Cortex of kidney (tissue), 1 donor: ENCODE measurements at places on chromosomes 12 and 14.

DNA sequence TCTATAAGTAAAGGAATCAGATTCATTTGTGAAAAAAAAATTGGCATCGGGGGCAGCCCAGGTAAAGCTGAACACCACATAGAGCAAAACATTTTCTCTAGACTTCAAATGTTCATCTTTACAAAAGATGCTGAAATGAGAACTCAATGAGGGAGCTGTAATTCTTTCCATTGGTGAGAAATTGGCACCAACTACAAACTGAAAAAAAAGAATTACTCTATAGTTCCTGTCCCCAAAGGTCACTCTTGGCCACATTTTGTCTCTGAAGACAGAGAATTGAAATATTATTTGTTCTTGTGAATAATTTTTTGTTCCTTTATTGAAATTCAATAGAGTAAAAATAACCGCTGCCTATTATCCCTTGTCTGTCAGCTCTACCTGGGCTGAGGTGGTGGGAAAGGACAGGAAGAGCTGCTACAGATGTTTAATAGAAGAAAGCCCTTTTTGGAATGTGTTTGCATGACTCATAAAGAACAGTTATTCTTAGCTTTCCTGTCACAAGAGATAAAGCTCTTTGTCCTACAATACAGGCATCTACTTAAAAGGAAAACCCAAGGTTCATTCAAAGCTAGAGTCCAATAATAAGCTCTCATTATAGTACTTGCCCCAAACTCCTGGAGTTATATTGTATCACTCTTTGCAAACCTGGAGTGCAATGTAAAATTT lies 380.1 kb upstream of the KITLG start:
- no peak for DNase-seq

GRCh38 chr12:28882444-28882843 lies 266.6 kb upstream of the FAR2 start:
- no peak for DNase-seq

DNA sequence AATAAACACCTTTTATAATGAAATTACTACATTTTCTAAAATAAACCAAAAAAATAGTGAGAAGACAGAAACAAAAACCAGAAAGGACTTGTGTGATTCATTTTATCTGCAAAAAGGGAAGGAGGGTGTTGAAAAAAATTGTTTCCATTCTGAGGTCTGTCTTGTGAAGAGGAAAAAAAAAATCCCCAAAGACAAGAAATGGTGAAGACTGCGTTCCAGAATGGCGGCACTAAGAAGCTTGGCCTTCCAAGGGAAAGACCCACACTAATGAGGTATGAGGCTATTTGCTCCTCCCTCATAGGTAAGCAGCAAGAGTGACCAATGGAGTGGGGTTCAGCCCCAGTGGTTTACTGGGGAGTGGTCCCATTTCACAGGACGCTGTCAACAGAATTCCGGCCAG lies 35.0 kb downstream of the GNPTAB start:
- no peak for DNase-seq

- no peak for DNase-seq
Observed at GRCh38 chr12:97924122-97924521, 461.5 kb downstream of the RMST start.

DNA sequence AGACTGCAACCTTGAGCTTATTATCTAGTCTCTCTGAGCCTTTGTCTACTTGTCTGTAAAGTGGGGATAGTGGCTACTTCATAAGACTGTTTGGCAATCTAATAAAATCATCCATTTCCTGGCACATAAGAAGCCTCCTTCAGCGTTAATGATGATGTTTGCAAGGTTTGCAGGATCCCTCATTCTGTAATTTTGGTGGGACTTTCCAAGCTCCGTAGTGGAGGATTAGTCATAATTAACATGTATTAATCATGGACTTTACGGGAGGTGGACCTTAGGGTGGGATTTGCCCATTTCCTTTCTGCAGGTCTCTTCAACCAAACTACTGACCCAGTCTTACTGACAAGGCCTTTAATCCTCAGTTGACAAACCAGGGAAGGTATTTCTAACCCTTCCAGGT lies 66.2 kb downstream of the NTF3 start:
- no peak for DNase-seq

GRCh38 chr12:28164644-28165275 lies 25.5 kb upstream of the CCDC91 start:
- no peak for DNase-seq

GRCh38 chr12:92879698-92880322 lies 49.3 kb downstream of the EEA1 start:
- no peak for DNase-seq

- no peak for DNase-seq
Observed at GRCh38 chr12:115815924-115816323, 461.6 kb downstream of the MED13L start.

- DNase-seq = no peak
Observed at GRCh38 chr12:1056390-1056789, 65.4 kb downstream of the ERC1 start.

GRCh38 chr12:103799857-103800771 lies 40.9 kb downstream of the NT5DC3 start:
- DNase-seq = no peak

DNA sequence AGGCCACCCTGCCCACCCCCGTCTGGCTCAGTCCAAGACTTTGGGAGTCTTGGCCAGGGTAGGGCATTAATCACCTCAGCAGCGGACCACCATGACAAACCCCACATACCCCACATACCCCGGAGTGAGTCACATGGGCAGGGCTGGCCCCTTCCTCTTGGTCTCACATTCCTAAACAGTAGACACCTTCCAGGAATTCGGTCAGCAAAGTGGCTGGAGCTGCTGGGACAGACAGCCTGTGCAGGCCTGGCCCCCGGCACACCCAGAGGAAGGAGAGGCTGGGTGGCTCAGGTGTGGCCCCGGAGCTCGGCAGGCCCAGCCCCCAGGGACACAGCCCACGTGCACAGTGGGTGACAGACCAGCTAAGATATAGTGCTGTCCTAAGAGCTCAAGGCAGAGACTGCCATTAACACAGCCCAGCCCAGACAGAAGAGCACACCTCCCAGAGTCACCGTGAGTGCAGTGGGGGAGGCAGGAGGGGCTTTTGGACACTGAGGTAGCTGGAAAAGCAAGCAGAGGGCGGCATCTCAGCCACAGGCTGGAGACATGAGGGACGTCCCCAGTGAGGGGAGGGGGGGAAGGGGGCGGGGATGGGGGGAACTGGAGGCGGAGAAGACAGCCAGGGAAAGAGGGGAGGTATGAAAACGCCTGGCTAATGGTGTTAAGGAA lies 24.0 kb downstream of the CCDC85C start:
- no peak for DNase-seq

GRCh38 chr12:7439579-7440505 lies 4.1 kb downstream of the CD163L1 start:
- no peak for DNase-seq

DNA sequence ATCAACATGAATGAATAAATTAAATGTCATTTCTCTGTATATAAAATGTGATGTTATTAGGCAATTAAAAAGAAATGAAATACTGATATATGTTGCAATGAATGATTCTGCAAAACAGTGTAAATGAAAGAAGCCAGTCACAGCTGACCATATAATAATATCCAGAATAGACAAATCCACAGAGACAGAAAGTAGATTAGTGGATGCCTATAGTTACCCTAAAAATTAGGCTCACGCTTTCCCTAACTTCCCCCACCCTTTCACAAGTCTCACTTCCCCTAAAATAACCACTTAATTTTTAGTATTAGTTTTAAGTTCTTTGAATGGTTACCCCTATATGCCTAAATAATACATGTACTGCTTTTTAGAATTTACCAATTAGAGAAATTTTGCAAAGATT lies 348.9 kb upstream of the FAR2 start:
- no peak for DNase-seq

DNA sequence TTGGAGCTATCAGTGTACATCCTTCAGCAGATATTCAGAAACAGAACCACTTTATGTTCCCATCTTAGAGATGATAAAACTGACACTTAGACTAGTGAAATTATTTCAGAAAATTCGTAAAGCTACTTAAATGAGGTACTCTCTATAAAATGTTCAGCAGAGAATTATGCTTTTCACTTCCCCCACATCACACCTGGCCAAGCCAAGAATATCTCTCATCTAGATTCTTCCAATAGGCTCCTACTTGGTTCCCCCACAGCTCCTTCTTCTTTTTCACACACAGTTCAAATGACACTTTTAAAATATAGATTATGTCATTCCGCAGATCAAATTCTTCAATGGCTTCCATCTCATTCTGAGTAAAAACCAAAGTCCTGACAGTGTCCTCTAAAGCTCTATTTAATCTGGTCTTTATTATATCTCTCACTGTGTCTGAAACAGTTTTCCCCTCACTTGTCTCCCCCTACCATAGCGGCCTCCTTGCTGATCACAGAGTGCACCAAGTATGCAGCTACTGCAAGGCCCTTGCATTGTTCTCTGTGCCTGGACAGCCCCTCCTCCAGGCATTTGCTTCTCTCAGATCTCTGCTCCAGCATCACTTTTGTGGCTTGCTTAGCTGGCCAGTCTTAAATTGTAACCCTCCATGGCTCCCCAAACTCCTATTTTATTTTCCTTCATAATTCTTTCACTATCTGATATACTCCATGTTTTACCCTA lies 736.8 kb upstream of the USP15 start:
- no peak for DNase-seq

DNA sequence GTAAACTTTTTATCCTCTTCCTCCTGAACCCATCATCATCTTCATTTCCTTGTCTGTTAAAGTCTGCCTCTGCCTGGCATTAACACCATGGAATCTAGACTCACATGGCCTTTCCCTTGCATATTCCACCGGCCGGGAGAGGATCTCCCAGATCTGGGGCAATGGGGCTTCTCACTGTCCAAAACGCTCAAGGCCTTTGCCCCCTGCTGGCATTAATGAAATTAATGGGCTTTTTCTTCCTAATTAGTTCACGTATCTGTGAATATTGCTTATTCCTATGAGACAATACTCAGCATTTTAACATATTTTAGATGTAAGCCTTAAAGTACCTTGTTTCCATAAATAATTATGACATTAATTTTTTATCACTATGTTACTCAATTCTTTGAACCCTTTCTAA lies 42.9 kb upstream of the CAPRIN2 start:
- no peak for DNase-seq

DNA sequence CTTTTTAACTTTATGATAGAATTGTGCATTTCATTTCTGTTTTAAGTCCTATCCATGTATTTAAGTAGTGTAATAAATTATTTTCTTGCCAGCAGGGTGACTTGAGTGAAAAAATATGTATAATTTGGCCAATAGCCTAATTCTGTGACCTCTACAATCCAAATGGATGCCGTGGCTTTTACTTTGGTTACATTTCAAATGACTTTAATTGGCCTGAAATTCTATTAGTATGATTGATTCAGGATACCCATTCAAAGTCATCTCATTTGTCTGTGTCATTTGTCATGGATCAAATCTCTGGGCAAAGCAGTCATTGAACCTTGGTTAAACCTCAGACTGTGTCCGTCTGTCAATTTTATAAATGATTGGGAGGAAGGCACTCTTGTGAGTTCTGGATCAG lies 29.6 kb downstream of the CRADD start:
- DNase-seq = no peak

- DNase-seq = no peak
Observed at GRCh38 chr14:65620195-65620594, 207.7 kb downstream of the FUT8 start.

DNA sequence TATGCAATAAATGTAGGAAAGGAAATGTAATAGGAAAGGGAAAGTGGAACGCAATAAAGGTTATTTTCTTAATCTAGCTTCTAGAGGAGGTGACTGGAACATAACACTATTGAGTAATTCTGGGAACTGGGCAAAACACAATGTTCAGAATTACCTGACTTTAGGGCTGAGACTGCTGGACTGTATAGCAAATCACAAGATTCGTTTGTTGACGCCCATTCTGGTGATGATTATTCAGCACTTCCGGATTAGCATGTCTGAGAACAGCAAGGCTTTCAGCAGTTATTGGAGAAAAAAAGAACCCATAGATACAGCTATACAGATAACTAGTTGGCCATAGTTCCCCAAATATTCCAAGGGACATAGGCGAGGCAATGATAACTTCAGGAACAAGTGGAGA lies 2.3 kb upstream of the KLRD1 start:
- DNase-seq = no peak

GRCh38 chr12:51538599-51538998 lies 52.4 kb upstream of the SCN8A start:
- DNase-seq = no peak

DNA sequence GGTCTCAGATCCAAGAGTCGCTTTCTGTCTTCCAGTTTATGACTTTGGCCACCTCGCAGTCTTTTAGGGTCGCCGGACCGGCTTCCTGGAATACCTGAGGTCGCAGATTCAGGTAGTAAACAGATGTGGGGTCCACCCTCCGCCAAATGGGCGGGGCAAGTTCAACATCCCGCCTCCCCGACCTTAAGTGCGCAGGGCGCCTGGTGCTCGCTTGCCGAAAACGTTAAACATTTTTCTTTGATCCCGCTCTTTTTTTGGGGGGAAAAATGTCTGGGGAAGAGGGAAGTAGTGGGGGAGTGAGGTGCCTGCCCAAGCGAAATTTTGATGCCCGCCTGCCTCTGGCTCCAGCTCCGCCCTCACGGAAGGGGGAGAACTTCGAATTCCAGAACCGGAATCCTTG lies 73.9 kb upstream of the TBX5 start:
- DNase-seq = no peak

GRCh38 chr12:104668274-104668718 lies 211.5 kb downstream of the CHST11 start:
- DNase-seq = no peak

DNA sequence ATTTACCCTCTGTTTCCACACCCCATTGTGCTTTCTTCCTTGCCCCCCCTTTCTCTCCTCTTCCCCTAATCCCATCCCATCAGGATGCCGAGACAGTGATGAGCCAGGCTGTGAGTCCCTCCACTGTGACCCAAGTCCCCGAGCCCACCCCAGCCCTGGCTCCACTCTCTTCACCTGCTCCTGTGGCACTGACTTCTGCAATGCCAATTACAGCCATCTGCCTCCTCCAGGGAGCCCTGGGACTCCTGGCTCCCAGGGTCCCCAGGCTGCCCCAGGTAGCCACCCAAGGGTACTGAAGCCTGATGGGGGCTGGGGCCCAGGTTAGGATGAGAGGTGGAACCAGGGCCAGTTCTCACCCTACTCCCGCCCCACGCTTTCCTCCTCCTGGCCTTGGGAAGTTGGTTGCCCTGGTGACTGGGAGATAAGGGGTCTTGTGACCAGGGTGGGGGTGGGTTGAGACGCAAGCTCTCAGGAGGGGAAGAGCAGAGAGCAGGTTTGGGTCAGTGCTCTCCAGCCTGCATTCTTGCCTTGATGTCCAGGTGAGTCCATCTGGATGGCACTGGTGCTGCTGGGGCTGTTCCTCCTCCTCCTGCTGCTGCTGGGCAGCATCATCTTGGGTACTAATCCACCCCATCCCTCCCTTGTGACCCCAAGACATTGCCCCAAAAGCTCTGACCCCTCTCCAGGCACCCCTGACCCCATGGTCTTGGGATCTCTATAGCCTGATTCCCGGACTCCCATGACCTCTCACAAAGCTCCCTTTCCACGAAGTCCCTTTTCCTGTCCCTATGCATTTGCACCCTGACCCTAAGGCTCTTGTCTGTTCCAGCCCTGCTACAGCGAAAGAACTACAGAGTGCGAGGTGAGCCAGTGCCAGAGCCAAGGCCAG lies 1.2 kb downstream of the AMHR2 start:
- no peak for DNase-seq
